ENCODE measurements at places on chromosomes 3 and 15.
A peak's percentile ranks its signal among the peaks of the same experiment; 100 is the strongest.

- DNase-seq: no peak
Observed at GRCh38 chr3:66467996-66468735, 32.7 kb downstream of the LRIG1 start.

DNA sequence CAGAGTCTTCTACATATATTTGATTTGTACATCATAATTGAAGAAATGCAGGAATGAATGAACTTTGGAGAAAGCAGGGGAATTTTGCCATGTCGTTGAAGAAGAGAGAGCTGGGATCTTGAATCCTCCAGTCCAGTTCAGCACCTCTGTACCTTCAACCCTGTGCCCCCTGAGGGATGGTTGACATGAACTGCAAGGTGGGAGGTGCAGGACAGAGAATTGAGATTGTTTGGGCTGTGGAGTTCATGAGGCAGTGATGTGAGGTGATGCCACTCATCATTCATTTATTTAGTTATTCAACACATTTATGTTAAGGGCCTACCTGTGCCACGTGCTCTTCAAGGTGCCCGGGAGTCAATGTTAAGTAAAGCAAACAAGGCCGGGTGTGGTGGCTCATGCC, 104.6 kb downstream of the ARNT2 start:
- no peak for DNase-seq

DNA sequence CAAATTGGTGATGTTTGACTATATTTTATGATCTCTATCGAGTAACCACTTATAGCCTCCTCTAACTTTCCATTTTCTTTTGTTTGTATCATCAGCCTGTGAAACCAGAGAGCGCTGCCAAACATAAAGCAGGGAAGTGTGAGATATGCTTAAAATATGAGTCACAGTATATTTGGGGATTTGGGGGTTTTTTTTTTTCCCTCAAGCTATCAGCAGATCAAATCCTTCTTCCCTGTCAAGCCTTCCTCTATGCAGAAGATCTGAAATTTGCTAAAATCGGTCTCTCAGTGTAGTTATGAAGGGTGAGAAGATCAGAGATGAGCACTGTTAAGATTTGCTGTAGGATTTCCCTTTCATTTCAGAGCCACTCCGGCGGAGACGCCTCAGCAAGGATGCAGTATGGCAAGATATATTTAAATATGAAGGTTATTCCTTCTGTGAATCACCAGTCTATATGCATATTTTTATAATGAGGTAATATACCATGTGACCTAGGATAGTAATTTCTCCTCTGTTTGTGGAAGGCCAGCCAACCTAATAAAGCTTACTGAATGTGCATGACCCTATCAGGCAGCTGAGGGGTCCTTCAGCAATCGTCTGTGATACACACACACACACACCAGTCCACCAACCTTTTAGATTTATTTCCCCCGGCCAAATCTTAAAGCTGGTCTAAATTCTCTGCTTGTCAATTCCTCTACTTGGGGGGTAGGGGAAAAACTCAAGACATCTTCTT, 474.1 kb downstream of the FOXP1 start:
- DNase-seq: no peak

DNA sequence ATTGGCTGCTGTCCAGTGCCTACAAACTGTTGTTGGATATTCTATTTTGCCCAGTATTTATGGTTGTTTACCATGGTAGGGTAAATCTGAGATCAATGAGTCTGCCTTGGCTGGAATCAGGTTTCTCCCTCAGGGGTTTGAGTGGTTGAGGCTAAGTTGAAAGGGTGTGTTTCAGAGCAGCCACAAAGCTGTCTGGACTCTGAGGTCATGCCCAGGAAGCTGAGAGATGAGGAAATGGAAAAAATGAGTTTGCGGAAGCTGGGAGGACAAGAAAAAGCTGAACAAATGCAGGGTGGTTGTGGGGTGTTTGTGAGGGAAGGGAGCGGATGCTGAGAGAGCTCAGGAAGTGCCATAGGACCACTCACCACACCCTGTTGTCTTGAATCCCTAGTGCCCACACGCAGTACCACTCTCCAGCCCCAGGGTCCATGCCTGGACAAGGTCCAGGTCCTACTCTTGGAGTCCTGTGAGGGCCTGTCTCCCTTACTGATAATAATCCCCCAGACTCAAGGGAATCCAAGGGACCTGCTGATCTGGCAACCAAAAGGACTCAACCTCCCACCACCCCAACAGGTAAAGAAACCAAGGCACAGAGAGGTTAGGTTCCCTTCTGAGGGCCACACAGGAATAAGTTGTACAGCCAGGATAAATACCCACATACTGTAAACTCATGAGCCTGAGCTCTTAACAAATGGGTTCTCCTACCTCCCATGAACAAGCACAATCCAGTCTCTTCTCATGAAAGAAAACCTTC, 81.6 kb downstream of the PPCDC start:
- DNase-seq: peak; percentile 19

GRCh38 chr3:156497326-156497725, 57.6 kb downstream of the SSR3 start:
- no peak for DNase-seq

- DNase-seq: no peak
Observed at GRCh38 chr3:25289663-25290062, 138.4 kb upstream of the RARB start.
